ENCODE measurements at places on chromosomes 13 and 19.

DNA sequence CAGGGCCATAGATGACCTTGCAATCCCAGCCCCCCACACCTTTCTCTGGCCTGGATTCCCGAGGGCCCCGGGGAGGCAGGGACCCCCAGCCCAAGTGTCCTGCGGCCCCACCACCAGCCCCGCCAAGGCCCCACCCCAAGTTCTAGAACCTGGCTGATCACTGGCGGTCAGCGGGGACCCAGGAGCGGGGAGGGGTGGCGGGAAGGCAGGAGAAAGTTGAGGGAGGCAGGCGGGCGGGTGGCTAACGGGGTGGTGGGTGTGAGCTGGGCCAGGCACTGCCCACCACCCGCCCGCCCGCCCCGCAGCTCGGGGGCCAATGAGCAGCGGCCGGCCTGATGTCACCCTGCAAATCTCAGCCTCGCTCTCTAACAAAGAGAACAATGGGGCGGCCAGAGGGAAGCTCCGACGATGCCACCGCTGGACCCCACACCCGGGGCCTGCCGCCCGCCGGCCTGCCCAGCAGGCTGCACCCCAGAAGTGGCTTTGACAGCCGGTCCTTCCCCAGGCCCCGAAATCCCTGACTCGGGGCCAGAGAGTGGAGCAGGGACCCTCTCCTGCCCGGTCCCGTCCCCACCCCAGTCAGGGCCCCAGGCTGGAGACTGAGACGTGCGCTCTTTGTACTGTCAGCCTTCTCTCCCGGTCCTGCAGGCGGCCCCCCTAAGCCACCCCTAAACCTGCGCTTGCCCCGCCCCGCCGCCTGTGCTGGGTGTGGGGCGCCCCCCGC, 1.6 kb downstream of the MEX3D start:
- peak; percentile 91 for DNase-seq

GRCh38 chr13:50277906-50278305, 262.7 kb downstream of the KCNRG start:
- DNase-seq: no peak

- DNase-seq: no peak
Measured at GRCh38 chr19:49850221-49850486, 805 bp upstream of the PTOV1 start.

GRCh38 chr13:85671336-85671735, 127.9 kb downstream of the SLITRK6 start:
- DNase-seq: no peak

DNA sequence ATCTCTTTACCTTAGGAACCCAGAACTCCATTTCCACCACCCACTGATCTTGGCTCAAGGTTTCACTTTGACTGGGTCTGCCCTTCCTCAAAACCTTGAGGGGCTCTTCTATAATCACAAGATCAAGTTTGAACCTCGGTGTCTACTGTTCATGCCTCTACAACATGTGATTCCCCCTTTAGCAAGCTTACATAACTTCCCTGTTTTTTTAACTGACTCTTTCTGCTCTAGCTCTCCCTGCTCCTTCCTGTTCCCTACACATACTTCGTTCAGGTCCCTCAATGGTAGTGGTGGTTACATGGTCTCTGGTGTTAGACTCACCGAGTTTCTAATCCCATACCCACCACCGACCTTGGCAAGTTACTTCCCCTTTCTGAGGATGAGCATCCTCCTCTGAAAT, 26.7 kb downstream of the CEACAM8 start:
- no peak for DNase-seq

Measured in femur (tissue), 1 donor.